ENCODE measurements at places on chromosomes 12 and 14. TPM values are rescaled to one million over a fixed set of nuclear protein-coding genes. Genes with fewer than 3 reads are reported as not detected.
A peak's percentile ranks its signal among the peaks of the same experiment; 100 is the strongest.

DNA sequence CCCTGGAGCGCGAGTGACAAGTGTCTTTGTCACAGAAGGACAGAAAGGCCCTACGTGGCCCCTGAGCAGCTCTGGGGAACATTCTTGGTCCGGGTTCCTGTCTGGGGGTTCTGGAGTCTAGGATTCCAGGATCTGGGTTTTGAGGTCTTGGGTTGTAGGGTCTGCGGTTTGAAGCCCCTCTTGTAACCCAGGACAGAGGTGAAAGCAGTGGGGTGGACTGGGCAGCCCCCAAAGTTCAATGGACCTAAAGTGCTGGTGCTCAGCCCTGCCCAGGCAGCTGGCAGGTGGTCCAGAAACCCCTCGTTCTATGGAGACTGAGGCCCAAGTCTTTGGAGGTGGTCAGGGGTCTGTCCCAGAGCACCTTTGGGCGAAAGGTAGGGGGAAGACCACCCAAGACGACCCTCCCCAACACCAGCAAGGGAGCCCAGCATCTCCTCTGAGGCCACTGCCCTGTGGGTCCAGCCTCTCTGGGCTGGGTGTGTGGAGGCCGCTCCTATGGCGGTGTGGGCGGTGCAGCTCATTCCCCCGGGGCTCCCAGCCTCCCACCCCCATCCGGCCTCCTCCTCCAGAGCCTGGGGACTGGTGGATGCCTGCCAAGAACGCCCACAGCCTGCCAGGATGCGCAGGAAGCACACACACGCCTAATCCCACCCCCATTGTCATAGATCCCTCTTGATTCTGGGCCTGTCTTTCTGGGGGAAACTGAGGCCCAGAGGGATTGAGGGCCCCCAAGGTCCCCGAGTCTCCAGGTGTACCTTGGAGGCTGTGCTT lies 30.2 kb upstream of the ANKRD9 start:
- DNase-seq: no peak

DNA sequence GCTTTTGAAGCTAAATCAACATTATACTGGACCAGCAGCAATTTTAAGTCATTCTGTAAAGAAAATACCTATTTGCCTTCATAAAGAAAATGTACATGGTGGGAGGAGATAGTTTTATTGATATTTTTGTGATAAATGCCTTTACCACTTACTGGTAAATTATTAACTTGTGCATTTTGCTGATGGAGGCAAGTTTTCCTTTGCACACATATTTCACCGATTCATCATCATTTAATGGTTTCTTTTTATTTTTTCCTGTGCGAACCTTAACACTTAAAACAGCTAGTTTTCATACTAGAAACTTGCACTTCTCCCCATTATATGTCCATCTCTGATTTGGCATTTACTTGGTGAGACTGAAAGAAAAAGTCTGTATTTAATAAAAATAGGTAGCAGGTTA lies 239.3 kb downstream of the TRHDE start:
- DNase-seq: no peak

GRCh38 chr12:82299319-82300025 lies 58.7 kb downstream of the CCDC59 start:
- no peak for DNase-seq

DNA sequence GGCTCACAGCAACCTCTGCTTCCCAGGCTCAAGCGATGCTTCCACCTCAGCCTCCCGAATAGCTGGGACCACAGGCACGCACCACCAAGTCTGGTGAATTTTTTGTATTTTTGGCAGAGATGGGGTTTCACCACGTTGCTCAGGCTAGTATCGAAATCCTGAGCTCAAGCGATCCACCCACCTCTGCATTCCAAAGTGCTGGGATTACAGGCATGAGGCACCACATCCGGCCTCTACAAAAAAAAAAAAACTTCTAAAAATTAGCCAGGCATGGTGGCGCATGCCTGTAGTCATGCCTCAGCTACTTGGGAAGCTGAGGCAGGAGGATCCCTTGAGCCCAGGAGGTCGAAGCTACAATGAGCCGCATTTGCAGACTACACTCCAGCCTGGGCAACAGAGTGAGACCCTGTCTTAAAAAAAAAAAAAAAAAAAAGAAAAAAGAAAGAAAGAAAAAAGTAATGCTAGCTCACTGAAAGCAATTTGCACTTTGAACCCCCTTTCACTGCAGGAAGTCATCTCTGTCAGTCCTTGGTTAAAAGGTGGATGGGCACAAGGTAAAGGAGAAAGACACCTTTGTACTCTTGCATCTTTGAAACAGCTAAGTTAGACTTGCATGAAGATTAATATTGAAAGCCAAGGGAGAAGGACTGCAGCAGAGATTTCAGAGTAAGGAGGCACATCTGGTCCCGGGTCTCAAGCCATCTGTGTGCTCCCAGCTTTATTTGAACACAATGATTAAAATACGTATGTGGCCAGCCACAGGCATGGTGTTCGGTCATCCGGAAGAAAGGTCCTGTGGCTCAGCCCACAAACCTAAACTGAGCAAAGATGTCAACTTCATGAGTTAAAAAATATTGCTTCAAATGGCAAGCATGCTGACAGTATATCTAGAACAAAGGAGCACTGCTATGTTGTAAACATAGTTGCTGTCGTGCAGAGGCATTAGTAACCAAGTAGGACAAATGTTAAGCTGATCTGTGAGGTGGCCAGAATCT lies 103.8 kb upstream of the HMGA2 start:
- DNase-seq: no peak

DNA sequence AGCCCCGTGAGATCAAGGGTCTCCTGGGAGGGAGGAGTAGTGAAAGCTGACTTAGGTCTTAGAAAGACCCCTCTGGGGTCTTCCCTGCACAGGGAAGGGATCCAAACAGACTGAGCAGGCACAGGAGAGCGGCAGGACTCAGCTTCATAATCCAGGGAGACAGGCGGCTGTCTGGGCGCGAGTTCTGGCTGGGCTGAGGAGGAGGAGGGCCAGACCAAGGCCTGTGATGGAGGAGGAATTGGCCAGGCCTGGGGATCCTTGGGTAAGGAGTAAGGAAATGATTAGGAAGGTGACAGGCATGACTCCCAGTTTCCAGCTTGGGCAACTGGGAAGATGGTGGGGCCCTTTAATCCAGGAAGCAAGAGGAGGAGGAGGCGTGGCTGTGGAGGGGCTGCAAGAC lies 93.1 kb downstream of the DICER1 start:
- no peak for DNase-seq

GRCh38 chr14:94390372-94391086 lies 2.1 kb upstream of the SERPINA1 start:
- DNase-seq: no peak

SLC39A2 gene
- 0.30 TPM for total RNA-seq

GRCh38 chr12:124352839-124353238 lies 57.9 kb downstream of the RFLNA start:
- no peak for DNase-seq

GRCh38 chr12:85299053-85299452 lies 19.0 kb downstream of the ALX1 start:
- DNase-seq: no peak

DNA sequence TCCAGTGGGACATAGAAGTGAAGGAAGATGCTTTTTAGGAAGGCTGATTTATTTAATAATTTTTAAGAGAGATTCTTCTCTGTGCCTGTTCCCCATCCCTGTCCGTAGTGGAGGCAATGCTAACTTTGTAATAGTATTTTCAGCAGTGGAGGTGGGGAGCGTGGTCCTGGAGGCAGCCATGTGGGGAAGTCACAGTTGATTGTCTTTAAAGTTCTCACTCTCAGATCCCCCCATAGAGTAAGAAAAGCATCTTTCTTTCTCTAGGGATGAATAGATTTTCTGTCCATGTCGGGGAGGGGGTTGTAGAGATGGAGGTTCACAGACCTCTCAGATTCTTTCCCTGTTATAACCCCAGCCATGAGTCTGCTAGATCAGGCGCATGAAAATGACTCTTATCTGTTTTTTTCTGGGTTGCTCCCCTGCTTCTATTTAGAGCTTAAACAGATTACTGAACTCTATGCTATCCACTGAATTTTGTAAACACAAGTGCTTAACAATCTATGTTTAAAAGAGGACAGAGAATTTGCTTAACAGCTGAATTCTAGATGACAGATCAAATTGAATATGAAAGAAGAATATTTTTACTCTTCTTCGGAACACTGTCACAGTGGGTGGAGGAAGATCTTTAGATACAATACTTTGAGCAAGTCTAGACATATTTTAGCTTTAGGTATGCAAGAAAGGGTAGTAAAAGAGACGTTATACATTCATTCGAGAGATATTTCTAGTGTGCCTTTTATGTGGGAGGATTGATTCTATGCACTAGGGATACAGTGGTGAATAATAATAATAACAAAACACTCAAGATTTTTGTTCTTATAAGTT lies 25.3 kb downstream of the TMEM117 start:
- no peak for DNase-seq

NID2 gene
- total RNA-seq: 0.37 TPM

GRCh38 chr12:53935383-53936341 lies 3.0 kb upstream of the HOXC13 start:
- DNase-seq: no peak

SERPINA9 gene
- total RNA-seq: not detected

DNA sequence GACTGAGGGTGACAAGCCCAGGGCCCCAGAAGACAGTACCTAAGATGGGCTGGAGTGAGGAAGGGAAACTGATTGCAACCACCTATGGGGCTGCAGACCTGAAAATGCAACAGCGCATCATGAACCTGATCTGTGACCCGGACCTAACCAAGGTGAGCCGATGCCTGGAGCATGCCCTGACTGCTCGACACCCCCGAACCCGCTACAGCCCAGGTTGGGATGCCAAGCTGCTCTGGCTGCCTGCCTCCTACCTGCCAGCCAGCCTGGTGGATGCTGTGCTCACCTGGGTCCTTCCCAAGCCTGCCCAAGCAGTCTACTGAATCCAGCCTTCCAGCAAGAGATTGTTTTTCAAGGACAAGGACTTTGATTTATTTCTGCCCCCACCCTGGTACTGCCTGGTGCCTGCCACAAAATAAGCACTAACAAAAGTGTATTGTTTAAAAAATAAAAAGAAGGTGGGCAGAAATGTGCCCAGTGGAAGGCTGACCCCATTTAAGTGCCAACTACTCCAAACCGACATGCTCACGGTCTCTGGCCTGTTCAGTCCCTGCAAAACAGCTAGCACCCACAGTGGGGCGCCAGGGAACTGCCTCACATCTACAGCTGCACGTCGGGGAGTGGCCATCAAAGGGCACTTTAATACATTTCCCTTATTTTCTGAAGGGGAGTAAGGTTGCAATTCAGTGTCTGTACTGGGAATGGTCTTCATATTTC lies 4.2 kb downstream of the RDH5 start:
- DNase-seq: peak; percentile 47

DACT1 gene
- 7.8 TPM for total RNA-seq

DNA sequence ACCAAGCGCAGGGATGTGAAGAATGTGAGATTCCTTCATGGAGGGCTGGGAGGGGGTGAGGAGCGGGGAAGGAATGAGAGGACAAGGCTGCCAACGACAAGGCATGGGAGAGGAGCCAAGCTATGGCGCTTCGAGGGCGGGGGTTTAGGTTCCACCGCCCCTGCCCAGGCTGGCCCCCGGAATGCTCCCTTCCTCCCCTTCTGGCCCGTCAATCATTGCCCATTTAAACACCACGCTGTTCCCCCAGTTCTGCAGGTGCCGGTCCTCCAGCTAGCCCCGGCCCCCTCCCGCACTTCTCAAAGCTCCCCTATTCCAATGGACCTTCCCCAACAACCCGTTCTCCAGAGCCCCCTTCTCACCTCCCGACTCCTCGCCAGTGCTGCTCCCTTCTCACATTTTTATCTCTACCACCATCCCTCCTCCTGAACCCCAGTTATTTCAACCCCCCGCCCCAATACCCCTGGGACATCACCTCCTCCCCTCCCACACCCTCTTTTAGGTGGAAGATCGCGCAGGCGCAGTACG lies 428 bp downstream of the RNF41 start:
- no peak for DNase-seq

DNA sequence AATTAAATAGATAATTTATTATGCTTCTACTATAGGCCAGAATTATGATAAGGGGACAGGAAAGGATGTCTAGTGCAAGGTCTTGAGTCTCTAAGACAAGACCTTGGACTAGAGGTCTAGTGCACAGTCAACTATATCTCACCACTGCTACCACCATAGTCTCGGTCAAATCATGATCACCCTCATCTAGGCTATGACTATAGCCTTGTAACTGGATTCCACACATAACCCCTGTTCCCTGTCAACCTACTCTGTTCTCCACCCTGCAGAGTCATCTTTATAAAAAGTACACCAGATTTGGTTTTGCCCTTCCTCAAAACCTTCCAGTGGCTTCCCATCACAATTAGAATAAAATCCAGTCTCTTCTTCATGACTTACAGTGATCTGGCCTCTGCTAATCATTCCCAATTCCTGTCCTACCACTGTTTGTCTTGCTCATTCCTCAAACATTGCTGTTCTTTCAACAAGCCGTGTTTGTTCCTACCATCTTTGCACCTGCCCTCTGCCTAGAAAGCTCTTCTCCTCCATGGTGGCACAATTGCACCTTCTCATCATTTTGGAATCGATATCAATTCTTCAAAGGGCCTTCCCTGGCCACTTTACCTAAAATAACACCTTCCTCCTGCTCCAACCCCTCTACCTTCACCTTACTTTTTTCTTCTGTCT lies 169.4 kb downstream of the FOXN3 start:
- no peak for DNase-seq

GZMB gene
- 4,741 TPM for total RNA-seq

- DNase-seq: no peak
These were observed 48.2 kb upstream of the MAP3K9 start for GRCh38 chr14:70857496-70857890.

DNA sequence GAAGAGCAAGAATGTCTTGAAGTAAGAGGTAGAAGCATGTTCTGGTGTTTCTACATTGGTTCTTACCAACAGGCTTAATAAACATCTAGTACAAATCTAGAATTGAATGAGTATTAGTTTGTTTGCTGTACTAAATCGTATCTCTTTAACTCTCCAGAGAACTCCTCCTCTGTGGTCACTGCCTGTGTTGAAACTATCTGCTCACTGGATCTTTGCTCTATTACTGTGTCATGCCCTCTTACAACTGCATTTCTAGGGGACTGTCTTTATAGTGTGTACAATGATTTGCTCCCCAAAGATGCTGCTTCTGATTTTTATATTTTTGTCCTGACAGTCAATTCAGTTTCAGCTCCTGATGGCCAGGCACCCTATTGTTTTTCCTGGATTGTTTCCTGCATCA lies 50.1 kb upstream of the E2F7 start:
- DNase-seq: no peak

LRP1-AS gene
- total RNA-seq: not detected

Data from activated T-helper 2 cell treated with anti-CD3 and anti-CD28 coated beads, Interferon-gamma antibody, Interleukin-2, Interleukin-4, amounts not matched to agents 10 μg/mL and 5 μg/mL and 100 μg/mL, durations not matched to agents 14 hours and 24 hours and 36 hours (primary cell).